ENCODE measurements at places on chromosomes 16 and 17.

DNA sequence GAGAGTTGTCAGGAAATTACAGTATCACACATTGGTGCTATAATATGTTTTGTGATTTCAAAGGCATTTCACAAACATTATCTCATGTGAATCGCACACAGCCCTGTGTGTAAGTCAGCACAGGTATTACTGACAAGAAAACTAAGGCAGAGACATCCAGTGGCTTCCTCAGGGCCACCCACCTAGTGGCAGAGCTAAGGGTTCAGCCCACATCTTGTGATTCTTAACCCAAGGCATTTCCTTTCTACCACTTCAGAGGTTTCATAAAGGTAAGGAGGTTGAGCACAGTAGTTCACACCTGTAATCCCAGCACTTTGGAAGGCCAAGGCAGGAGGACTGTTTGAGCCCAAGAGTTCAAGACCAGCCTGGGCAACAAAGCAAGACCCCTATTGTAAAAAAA, 58.2 kb downstream of the STX8 start:
- no peak for DNase-seq

DNA sequence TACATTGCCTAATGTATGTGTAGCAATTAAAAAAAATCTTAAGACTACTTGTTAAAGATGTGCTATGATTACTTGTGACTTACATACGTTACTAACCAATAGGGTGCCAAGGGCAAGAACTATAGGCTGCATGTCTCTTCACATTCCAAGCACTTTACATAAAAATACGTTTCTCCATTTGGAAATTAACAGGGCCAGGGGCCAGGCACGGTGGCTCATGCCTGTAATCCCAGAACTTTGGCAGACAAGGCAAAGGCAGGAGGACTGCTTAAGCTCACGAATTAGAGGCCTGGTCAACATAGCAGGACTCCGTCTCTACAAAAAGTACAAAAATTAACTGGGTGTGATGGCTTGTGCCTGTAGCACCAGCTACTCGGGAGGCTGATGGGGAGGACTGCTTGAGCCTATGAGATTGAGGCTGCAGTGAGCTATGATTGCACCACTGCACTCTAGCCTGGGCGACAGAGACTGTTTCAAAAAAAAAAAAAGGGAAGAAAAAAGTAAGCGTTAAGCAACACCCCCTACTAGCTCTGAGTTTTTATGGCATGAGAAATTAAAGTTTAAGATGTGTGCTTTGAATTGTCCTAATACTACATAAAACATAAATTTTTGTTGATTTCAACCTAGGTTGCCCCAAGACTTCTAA, 12.3 kb downstream of the PSMD12 start:
- no peak for DNase-seq

GRCh38 chr16:64017796-64018195, 1104.1 kb downstream of the CDH11 start:
- DNase-seq: no peak

GRCh38 chr16:84247844-84248243, 8.0 kb upstream of the KCNG4 start:
- DNase-seq: no peak

DNA sequence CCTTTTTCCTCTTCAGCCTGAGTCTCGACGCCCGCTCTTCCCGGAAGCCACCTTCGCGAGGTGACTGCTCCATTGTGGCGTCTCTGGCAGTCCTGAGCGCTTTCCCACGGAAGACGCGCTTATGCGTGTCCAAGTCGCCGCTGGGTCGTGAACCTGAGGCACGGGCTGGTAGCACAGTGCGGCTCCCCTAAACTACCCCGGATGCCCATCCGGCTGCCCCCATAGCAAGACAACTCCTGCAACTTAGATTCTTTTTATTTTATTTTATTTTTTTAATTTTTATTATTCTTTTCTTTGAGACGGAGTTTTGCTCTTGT, 2.1 kb upstream of the ESRP2 start:
- no peak for DNase-seq
